ENCODE measurements at places on chromosomes 16 and 17.

- DNase-seq, result no peak
Observed at GRCh38 chr17:61456688-61457225, 4.5 kb downstream of the TBX4 start.

- peak; percentile 12 for DNase-seq
Observed at GRCh38 chr16:17258848-17259713, 211.7 kb downstream of the XYLT1 start.

GRCh38 chr17:17937958-17938357, 34.2 kb downstream of the TOM1L2 start:
- no peak for DNase-seq

DNA sequence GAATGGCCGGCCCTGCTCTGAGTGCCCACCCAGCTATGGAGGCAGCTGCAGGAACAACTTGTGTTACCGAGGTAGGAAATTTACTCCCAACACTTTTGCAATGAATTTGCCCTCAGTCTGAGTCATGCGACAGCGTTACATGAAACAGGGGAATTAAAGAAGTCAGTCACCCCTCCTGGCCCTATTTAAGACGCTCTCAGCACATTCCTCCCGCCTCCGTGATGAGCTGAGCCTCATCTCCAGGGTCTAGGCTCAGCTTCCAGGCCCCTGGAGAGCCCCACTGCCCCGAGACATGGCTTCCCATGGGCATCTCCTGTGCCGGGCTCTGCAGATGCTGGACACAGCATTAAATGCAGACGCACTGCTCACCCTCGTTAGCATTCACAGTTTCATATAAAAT, 35.0 kb downstream of the CRISPLD2 start:
- DNase-seq, result no peak

DNA sequence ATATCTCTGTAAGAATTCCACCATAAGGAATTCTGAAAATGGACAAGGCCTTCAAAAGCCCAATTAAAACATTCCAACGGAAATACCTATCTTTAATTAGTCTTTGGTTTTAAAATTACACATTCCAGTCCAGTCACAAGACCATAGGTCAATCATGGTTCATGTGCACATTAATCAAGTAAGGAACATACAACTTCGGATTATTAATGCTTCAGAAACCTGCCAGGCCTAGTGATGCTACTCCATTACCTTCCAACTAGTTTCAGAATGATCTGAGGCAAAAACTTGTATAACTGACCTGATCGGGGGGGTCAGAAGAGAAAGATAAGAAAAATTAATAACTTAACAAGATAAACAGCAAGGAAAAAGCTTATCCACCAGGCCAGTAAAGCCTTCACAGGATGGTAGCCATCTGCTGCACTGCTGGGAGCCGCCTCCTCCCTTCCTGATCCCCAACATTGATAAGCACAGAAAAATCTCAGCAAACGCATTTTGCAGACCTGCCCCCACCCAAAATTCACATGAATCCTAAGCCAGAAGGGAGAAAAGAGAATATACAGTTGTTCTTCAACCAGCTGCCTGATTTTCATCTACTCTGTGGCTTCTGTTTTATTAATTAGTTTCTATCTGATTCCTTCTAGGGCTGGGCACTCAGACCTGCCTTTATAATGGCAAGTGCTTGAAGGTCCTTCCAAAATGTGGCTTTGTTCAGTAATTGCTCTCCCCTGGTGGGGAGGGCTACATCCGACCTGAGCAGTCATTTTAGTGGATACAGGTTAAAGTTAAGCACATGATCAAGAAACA, 6.0 kb downstream of the SDR42E1 start:
- DNase-seq, result no peak

DNA sequence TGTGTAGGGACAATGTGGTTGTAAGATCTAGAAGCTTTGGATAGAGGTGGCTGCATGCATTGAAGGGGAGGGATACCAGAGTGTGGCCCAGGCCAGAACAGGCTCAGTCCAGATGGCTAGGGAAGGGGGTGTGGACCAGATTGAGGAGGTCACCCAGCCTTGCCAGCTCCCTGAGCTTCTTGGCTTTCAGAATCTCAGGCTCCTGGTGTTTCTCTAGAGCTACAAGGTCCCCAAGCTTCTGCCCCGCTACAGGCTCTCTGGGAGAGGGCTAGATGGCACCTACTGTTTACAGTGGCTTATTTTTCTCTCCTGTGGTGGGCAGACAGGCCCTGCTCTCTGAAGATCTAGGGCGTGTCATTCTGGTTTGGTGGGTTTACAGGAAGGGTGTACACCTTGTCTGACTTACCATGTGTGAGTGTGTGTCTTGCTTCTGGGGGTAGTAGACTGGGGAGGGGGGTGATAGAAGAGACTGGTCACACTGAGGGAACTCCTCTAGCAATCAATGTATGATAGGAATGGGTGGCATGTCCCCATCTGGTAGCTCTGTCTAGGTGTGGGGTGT, 1.1 kb downstream of the RARA start:
- no peak for DNase-seq

- peak; percentile 93 for DNase-seq
Observed at GRCh38 chr16:87608400-87608985, 6.2 kb downstream of the JPH3 start.

Data from ELF-1 (cell line).